ENCODE measurements at places on chromosomes 2 and 18.

DNA sequence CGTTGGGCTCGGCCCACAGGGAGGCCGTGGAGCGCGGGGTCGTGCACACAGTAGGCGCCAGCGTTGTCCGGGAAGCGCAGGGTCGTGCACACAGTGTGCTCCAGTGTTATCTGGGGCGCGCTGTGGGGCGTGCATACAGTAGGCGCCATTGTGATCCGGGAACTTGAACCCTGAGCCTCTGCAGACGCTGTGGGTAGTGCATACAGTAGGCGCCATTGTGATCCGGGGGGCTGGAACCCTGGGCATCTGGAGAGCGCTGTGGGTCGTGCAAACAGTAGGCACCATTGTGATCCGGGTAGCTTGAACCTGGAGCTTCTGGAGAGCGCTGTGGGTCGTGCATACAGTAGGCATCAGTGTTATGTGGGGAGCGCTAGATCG is 793 bp downstream of the ZNF236 start:
- no peak for DNase-seq
- H3K4me3 ChIP-seq = peak overlapping the region; percentile 100
- no peaks in the 10 kb centered on the region for H3K27me3 ChIP-seq
- peak overlapping the region; percentile 92 for H3K27ac ChIP-seq

DNA sequence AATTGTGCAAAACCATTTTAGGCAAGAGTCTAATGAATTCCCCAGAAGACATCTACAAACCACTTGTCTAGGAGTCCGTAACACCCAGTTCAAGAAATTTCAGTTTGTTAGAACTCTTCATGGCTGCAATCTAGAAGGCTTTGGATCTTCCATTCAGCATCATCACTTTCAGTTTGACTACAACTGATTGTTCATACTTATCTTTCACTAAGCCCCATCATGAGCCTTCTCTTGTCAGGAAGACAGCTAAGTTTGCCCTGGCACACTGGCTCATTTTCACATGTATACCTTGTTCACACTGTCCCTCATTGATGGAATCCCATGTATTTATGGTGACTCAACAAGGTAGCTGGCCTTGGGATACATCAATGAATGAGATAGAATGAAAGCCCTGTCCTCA is 898.4 kb upstream of the CELF4 start:
- no peak overlapping the region for H3K27ac ChIP-seq
- DNase-seq = no peak
- no peaks in the 10 kb centered on the region for H3K27me3 ChIP-seq
- H3K36me3 ChIP-seq = no peaks in the 10 kb centered on the region
- H3K4me3 ChIP-seq = no peak overlapping the region

GRCh38 chr2:980176-980575 is 29.5 kb downstream of the SNTG2 start:
- H3K4me3 ChIP-seq = no peak overlapping the region
- no peak overlapping the region for H3K27ac ChIP-seq
- DNase-seq = no peak
- no peaks in the 10 kb centered on the region for H3K4me1 ChIP-seq

GRCh38 chr2:134194519-134194918 is 59.4 kb upstream of the MGAT5 start:
- no peak overlapping the region for H3K4me3 ChIP-seq
- no peak for DNase-seq
- H3K4me1 ChIP-seq = peaks cover 23% of the 10 kb centered on the region
- no peaks in the 10 kb centered on the region for H3K27me3 ChIP-seq
- no peaks in the 10 kb centered on the region for H3K36me3 ChIP-seq

GRCh38 chr2:202871300-202872141 is at the start of gene ICA1L:
Gene ICA1L, minus strand, starts transcription at chr2:202871766. Its CDS starts 42,757 bp downstream, at chr2:202829009.
- DNase-seq = peak; percentile 56
- no peak within 1 kb of the TSS for H3K27ac ChIP-seq
- no peaks in the 10 kb centered on the region for H3K27me3 ChIP-seq
- H3K4me3 ChIP-seq = peak within 1 kb of the TSS; percentile 96
- H3K4me1 ChIP-seq = no peaks in the 10 kb centered on the region

GRCh38 chr18:79385326-79385707 is 10.4 kb upstream of the NFATC1 start:
- H3K36me3 ChIP-seq = no peaks in the 10 kb centered on the region
- DNase-seq = no peak
- H3K27me3 ChIP-seq = no peaks in the 10 kb centered on the region

- no peaks in the 10 kb centered on the region for H3K36me3 ChIP-seq
- peak overlapping the region; percentile 52 for H3K4me3 ChIP-seq
- no peaks in the 10 kb centered on the region for H3K27me3 ChIP-seq
- H3K4me1 ChIP-seq = peaks cover 22% of the 10 kb centered on the region
These were observed 839 bp upstream of the GPR148 start for GRCh38 chr2:130728007-130728454.

- H3K27ac ChIP-seq = no peak overlapping the region
- H3K4me3 ChIP-seq = no peak overlapping the region
- DNase-seq = no peak
- H3K27me3 ChIP-seq = no peaks in the 10 kb centered on the region
- no peaks in the 10 kb centered on the region for H3K4me1 ChIP-seq
These were observed 156.6 kb downstream of the ESCO1 start for GRCh38 chr18:21443776-21444464.

GRCh38 chr2:127857265-127857808 is 618 bp downstream of the POLR2D start:
- no peaks in the 10 kb centered on the region for H3K27me3 ChIP-seq
- H3K27ac ChIP-seq = peak overlapping the region; percentile 89
- peaks cover 20% of the 10 kb centered on the region for H3K4me1 ChIP-seq
- no peaks in the 10 kb centered on the region for H3K36me3 ChIP-seq
- H3K4me3 ChIP-seq = peak overlapping the region; percentile 87

DNA sequence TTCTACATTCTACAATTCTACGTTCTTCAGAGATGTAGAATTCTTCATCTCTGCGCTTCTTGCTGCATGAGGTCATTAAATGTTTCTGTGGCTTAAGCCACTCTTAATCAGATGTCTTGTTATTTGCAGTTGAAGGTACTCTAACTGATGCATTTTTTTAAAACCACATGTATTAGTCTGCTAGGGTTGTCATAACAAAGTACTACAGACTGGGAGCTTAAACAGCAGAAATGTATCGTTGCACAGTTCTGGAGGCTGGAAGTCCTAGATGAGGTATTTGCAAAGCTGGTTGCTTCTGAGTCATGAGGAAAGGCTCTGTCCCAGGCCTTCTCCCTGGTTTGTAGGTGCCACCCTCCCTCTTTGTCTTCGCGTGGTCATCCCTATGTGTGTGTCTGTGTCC is 176.3 kb upstream of the GLI2 start:
- peak; percentile 2 for DNase-seq
- H3K36me3 ChIP-seq = no peaks in the 10 kb centered on the region
- no peaks in the 10 kb centered on the region for H3K4me1 ChIP-seq
- no peaks in the 10 kb centered on the region for H3K27me3 ChIP-seq
- no peak overlapping the region for H3K4me3 ChIP-seq
- H3K27ac ChIP-seq = no peak overlapping the region

DNA sequence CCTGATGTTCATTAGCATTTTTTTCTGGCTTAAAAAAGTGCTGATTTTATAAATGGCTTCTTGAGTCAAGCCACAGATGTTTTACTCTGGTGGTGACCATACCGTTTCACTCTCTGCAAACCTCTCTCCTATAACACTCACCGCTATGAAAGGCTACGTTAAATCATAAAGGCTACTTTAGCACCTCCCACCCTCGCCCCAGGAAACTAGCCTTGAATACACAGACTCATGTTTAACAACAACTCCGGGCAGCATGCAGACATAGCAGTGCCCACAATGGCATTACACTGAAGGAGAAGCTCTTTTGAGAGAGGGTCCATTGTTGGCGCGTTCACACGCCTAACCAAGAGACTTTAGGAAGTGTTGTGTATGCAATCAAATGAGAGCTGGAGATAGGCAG is 5.6 kb downstream of the MYT1L start:
- H3K27me3 ChIP-seq = no peaks in the 10 kb centered on the region
- no peak for DNase-seq
- no peaks in the 10 kb centered on the region for H3K36me3 ChIP-seq
- H3K4me3 ChIP-seq = no peak overlapping the region

- H3K36me3 ChIP-seq = no peaks in the 10 kb centered on the region
- no peak overlapping the region for H3K27ac ChIP-seq
- H3K27me3 ChIP-seq = no peaks in the 10 kb centered on the region
- no peak for DNase-seq
- H3K4me1 ChIP-seq = no peaks in the 10 kb centered on the region
These were observed 32.1 kb upstream of the NFU1 start for GRCh38 chr2:69469375-69469774.

- H3K36me3 ChIP-seq = no peaks in the 10 kb centered on the region
- H3K27ac ChIP-seq = no peak overlapping the region
- no peak overlapping the region for H3K4me3 ChIP-seq
- H3K4me1 ChIP-seq = peaks cover 6% of the 10 kb centered on the region
These were observed 90.1 kb upstream of the ARL5A start for GRCh38 chr2:151918308-151918707.

GRCh38 chr2:113105047-113105785 is 22.2 kb upstream of the IL1RN start:
- no peak overlapping the region for H3K27ac ChIP-seq
- H3K4me1 ChIP-seq = no peaks in the 10 kb centered on the region
- no peaks in the 10 kb centered on the region for H3K27me3 ChIP-seq
- no peaks in the 10 kb centered on the region for H3K36me3 ChIP-seq
- no peak overlapping the region for H3K4me3 ChIP-seq

GRCh38 chr2:100887039-100887578 is 67.2 kb downstream of the NPAS2 start:
- no peak overlapping the region for H3K27ac ChIP-seq
- no peaks in the 10 kb centered on the region for H3K36me3 ChIP-seq
- no peak overlapping the region for H3K4me3 ChIP-seq
- no peaks in the 10 kb centered on the region for H3K4me1 ChIP-seq
- no peak for DNase-seq

DNA sequence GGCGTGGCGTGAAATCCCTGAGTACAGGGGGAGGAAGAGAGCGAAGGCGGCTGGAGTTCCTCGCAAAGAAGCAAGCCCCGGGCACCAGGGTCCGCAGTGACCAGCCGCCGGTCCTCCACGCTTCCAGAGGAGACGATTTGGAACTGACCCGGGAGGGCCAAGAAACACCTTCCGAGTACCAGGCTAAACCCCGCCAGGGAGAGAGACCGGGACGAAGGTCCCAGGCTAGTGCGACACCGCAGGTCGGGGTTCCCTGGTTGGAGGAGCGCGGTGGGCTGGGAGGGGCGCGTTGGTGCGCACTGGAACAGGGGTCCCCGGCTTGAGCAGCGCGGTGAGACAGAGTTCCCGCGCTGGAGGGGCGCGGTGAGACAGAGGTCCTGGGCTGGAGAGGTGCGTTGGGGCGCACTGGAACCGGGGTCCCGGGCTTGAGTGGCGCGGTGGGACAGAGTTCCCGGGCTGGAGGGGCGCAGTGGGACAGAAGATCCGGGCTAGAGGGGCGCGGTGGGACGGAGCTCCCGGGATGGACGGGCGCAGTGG is 901 bp downstream of the WDFY1 start:
- peak; percentile 41 for DNase-seq
- peak overlapping the region; percentile 97 for H3K27ac ChIP-seq
- peak overlapping the region; percentile 92 for H3K4me3 ChIP-seq
- H3K36me3 ChIP-seq = no peaks in the 10 kb centered on the region
- peaks cover 16% of the 10 kb centered on the region for H3K4me1 ChIP-seq

DNA sequence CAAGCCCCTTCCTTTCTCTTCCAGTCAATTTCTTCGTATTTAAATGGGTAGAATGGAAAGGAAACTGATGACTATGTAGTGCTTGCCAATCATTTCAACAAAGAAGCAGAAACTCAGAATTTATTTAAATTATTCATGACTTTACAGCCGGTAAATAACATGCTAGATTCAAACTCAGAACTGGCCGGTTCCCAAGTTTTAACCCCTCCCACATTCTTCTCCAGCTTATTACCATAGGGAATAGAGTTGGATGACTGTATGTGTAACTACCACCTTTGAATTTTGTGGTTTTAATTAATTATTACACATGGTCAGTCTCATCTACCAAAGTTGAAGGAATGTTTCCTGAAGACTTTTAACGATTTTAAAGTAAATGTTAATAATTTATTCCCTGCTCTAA is 819.3 kb upstream of the LRATD1 start:
- H3K27ac ChIP-seq = no peak overlapping the region
- H3K4me3 ChIP-seq = no peak overlapping the region
- no peak for DNase-seq

GRCh38 chr2:42086500-42086953 is 38.7 kb downstream of the PKDCC start:
- no peaks in the 10 kb centered on the region for H3K36me3 ChIP-seq
- H3K4me1 ChIP-seq = peaks cover 13% of the 10 kb centered on the region
- no peak overlapping the region for H3K4me3 ChIP-seq
- H3K27ac ChIP-seq = no peak overlapping the region
- DNase-seq = peak; percentile 75

DNA sequence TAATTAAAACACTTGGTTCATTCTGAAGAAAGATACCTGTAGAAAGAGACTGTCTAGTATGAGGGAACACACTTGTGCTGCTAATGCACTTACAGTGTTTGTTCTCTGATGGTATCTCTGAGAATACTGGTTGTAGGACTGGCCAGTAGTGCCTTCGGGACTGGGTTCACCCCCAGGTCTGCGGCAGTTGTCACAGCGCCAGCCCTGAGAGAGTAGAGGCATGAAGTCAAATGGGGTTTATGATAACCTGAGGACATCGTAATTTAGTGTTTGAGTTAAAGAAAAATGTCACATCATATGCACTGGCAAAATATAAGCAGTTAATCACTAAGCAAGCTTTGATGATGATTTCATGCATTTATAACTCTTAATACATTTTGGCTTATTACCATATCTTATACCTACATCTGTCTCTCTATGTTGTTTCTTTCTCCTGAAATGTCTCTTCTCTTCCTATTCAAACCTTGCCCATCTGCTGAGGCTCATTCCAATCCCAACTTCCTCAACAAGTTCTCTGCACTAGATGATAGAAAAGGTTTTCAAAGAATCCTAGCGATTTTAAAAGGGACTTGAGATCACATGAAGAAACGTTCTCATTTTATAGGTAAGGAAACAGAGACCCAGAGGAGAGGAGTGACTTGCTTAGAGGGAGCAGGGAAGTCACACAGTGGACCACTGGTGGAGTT is 50.2 kb downstream of the ATIC start:
- DNase-seq = no peak
- H3K4me3 ChIP-seq = no peak overlapping the region
- H3K27me3 ChIP-seq = no peaks in the 10 kb centered on the region

DNA sequence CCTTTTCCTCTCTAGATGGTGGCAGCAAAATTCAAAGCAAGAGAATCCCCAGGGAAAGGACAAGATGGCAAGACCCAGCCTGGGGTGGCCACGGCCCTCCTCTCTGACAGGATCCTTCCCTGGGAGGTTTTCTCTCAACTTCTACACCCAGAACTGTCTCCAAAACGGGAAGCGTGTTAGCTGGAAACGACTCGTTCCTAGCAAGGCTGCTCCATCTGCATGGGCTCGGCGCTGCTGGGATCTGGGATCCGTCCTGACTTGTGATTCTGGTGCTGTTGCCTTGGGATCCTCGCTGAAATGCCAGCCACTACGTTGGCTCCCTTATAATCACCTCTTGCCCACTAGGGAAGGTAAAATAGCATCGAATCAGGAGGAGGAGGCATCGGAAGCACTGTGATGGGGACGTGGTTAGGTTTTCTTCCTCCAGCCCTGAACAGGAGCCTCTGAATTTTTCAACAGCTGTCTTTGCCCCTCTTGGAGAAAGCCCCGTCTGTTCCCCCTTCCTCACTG is 514.8 kb upstream of the MYT1L start:
- H3K27me3 ChIP-seq = no peaks in the 10 kb centered on the region
- no peak for DNase-seq
- no peaks in the 10 kb centered on the region for H3K36me3 ChIP-seq

- no peak for DNase-seq
- H3K4me3 ChIP-seq = no peak overlapping the region
- no peak overlapping the region for H3K27ac ChIP-seq
- no peaks in the 10 kb centered on the region for H3K27me3 ChIP-seq
- H3K36me3 ChIP-seq = no peaks in the 10 kb centered on the region
These were observed 2.8 kb downstream of the PTPN18 start for GRCh38 chr2:130358420-130359350.

GRCh38 chr18:27301615-27302378 is 116.7 kb upstream of the CHST9 start:
- H3K36me3 ChIP-seq = no peaks in the 10 kb centered on the region
- H3K27me3 ChIP-seq = no peaks in the 10 kb centered on the region
- H3K4me3 ChIP-seq = no peak overlapping the region
